Gastroesophageal sphincter (tissue), 4 donors: ENCODE measurements at places on chromosomes 1 and 21. TPM values are rescaled to one million over a fixed set of nuclear protein-coding genes. Genes with fewer than 3 reads are reported as not detected.

CKS1B gene
- 24.2 TPM for total RNA-seq

AADACL4 gene
- not detected for total RNA-seq

KCNJ9 gene
- total RNA-seq, result not detected

HEYL gene
- total RNA-seq, result 6.3 TPM

GLIS1 gene
- not detected for total RNA-seq

RNASEL gene
- total RNA-seq, result 6.5 TPM

ANKRD34A gene
- not detected for total RNA-seq

EFNA3 gene
- 0.77 TPM for total RNA-seq

LRRN2 gene
- 4.0 TPM for total RNA-seq

TAS1R2 gene
- not detected for total RNA-seq

HCRTR1 gene
- not detected for total RNA-seq

VWA5B1 gene
- total RNA-seq, result 0.12 TPM

CELA2B gene
- total RNA-seq, result not detected

GPR3 gene
- not detected for total RNA-seq

NPL gene
- 6.9 TPM for total RNA-seq

E2F2 gene
- total RNA-seq, result 0.17 TPM

CLDN17 gene
- not detected for total RNA-seq

TAS1R1 gene
- not detected for total RNA-seq

DDR2 gene
- 231 TPM for total RNA-seq

CR1 gene
- total RNA-seq, result 15.9 TPM

TSPEAR gene
- not detected for total RNA-seq

COL16A1 gene
- 169 TPM for total RNA-seq

RC3H1 gene
- total RNA-seq, result 37.3 TPM

LCE7A gene
- not detected for total RNA-seq

TRAF3IP3 gene
- 0.77 TPM for total RNA-seq

HTR6 gene
- total RNA-seq, result not detected

EMC1 gene
- 21.8 TPM for total RNA-seq

KRTAP19-1 gene
- not detected for total RNA-seq

LGR6 gene
- total RNA-seq, result 2.8 TPM

CENPS gene
- 3.5 TPM for total RNA-seq

WNT3A gene
- not detected for total RNA-seq

SLAMF9 gene
- total RNA-seq, result not detected

RNU1-1 gene
- total RNA-seq, result under 0.01 TPM

NASP gene
- 44.3 TPM for total RNA-seq

UTS2 gene
- not detected for total RNA-seq

SERINC2 gene
- total RNA-seq, result 3.6 TPM

LRRC39 gene
- 0.69 TPM for total RNA-seq

FAM167B gene
- 2.6 TPM for total RNA-seq
